Astrocyte of the spinal cord (primary cell): ENCODE measurements at places on chromosomes 12 and 14.

DNA sequence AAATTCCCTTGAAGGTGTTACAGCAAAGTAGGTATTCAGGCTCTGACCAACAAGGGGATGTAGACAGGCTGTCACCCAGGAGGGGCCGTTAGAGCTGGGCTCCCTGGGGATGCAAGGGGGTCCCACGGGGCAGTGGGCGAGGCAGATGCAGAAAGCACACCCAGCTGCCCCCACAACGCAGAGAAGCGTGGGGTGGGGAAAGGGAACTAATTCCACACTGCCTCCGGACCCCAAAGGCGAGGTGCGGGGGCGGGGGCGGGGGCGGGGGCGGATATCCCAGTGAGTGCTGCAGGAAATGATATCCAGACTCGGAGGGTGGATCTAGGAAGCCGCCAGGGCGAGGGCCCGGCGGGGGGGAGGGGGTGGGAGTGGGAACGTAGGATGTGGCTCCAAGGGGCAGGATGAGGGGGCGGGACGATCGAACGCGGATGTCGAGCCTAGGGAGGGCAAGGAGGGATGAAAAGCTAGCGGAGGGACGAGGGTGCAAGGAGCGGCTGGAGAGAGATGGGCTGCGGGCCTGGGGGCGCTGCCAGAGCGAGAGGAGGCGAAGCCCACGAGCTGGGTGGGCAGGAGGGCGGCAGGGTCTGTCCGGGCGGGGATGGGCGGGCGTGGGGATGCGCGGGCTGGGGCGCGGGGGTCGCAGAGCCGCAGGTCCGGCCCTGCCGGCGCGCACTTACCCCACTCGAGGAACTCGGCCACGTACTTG lies 874 bp downstream of the CDC42BPB start:
- peak; percentile 73 for DNase-seq

DNA sequence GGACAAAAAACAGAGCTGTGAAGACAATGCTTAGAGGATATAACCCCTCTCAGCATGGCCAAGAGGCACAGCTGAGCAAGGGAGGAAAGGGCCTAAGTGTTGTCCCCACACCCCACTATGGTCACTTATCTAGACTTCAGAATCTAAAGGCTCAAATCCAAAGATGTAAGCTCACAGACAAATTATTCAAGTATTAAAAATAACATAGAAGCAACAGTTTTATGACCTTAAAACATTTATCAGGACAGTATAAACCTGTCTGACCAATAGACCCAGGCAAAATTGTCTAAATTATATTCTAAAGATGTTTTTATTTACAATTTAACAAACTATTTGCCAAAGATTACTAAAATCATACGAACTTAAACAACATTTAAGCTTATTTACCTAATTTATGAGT lies 28.1 kb upstream of the PRICKLE1 start:
- peak; percentile 54 for DNase-seq

GRCh38 chr12:89836026-89836425 lies 127.4 kb upstream of the ATP2B1 start:
- DNase-seq, result no peak

DNA sequence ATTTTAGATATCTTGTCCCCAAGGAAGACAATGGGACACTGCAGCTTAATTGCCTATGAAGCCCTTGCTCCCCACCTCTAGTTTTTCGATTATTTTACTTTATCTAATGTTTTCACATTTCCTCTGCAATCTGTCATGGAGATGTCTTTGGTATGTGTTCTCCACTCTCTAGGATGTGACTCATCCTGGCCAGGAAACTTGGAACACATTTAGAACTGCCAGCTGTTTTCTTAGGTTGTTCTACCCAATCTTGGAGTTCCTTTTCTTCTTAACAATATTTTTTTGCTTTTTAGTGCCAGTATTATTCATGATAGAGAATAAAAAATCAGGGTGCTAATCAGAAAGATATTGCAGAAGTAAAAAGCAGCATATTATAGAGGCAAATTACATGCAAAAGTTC lies 101.7 kb upstream of the CLEC14A start:
- DNase-seq, result peak; percentile 83

- no peak for DNase-seq
Measured at GRCh38 chr12:25051656-25052195, 102.8 kb upstream of the BCAT1 start.

GRCh38 chr12:4216187-4216927 lies 57.2 kb upstream of the CCND2 start:
- DNase-seq, result no peak

GRCh38 chr12:1670358-1671268 lies 20.3 kb upstream of the ADIPOR2 start:
- no peak for DNase-seq

- no peak for DNase-seq
Measured at GRCh38 chr14:91329486-91330014, 85.0 kb upstream of the GPR68 start.

DNA sequence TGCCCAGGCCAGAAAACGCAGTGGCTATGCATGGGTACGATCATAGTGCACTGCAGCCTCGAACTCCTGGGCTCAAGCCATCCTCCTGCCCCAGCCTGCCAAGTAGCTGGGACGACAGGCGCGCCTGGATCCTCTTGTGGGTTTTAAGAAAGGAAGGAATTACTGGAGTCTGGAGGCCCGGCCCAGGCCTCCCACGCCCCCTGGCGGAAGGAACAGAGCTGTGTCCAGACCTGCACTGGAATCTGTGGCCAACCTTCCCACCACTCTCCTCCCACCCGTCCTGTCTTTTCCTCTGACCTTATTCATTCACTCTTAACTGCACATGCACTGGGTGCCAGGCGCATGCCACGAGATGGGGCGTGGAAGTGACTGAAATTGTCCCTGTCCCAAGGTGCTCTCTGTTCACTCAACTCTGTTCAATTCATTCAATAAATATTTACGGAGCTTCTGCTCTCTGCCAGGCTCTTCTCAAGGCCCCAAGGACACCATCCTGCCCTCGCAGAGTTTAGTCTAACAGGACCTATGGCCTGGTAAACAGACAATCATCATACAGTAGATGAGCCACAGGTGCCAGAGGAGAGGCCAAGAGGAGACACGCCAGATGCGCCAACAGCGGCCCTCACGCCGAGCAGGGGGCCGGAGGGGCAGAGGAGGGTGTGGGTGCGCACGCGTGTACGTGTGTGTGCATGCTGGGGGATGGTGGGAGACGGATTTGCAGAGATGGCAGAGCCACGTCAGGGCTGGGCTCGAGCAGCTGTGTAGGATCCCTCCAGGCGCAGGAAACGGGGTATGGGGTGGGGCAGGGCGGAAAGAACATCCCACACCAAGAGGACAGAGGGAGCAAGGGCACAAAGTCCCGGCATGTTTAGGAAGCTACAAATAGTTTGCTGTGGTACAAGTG lies 13.7 kb upstream of the TMEM106C start:
- DNase-seq, result peak; percentile 82

GRCh38 chr12:54411391-54412241 lies 7.5 kb downstream of the ITGA5 start:
- DNase-seq, result peak; percentile 86

- peak; percentile 9 for DNase-seq
Measured at GRCh38 chr12:120903412-120904196, 554 bp downstream of the SPPL3 start.

- no peak for DNase-seq
Measured at GRCh38 chr14:101808894-101809670, 47.6 kb downstream of the PPP2R5C start.

DNA sequence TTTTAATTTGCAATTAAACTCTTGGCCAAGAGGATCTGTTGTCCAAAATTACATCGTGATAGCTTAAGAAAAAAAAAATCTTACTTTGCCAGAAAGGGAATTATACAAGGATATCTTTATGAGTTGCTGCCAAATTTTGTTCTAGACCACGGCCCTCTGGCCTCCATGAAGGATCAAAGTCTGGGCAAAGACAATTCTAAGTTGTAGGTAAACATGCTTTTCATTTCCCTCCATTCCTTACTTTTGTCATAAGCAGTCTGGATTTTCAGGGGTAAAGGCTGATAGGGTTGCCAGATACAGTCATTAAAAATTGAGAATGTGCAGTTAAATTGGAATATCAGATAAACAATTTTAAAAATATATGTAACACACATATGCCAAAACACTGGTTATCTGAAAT lies 135.1 kb downstream of the MON2 start:
- DNase-seq, result no peak

DNA sequence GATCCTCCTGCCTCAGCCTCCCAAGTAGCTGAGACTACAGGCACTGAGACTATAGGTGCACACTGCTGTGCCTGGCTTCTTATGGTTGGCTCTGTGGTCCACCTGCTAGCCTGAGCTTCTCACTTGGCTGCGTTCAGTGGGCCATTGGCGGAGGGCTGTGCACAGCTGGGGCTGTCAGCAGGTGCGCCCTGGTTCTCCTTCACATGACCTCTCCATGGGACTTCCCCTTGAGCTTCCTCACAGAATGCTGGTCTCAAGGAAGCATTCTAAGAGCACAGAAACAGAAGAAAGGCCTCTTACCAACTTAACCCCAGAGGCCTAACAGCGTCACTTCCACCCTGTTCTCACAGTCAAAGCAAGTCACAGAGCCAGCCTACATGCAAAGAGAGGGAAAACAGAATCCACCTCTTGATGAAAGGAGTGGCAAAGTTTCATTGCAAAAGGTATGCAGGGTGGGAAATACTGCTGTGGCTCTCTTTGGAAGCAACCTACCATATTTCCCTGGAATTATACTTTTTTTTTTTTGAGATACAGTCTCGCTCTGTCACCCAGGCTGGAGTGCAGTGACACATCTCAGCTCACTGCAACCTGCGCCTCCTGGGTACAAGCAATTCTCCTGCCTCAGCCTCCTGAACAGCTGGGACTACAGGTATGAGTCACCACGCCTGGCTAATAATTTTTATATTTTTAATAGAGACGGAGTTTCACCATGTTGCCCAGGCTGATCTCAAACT lies 9.3 kb downstream of the RILPL2 start:
- no peak for DNase-seq

GRCh38 chr12:28601570-28602058 lies 411.4 kb downstream of the CCDC91 start:
- no peak for DNase-seq
